ENCODE measurements at places on chromosomes 7 and 10.

DNA sequence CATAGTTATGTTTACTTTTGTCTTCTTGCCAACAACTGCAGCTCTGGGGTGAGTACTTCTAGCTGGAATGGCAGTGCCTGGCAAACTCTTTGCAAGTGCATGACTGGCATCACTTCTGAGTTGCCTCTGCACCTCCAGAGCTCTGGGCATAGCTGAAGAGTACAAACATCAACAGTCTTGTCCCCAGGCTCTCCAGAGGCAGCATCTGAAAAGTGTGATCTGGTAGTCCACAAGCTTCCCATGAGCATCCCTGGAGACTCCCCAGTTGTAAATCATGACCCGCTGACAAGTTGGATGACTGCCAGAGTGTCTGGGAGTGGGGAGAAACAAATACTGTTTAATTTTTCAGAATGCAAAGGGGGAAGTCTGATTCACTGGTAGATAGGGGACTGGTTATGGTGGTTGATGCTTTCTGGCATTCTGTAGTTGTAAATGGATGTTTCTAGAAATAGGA, 138.9 kb upstream of the CDK13 start:
- DNase-seq, result no peak

DNA sequence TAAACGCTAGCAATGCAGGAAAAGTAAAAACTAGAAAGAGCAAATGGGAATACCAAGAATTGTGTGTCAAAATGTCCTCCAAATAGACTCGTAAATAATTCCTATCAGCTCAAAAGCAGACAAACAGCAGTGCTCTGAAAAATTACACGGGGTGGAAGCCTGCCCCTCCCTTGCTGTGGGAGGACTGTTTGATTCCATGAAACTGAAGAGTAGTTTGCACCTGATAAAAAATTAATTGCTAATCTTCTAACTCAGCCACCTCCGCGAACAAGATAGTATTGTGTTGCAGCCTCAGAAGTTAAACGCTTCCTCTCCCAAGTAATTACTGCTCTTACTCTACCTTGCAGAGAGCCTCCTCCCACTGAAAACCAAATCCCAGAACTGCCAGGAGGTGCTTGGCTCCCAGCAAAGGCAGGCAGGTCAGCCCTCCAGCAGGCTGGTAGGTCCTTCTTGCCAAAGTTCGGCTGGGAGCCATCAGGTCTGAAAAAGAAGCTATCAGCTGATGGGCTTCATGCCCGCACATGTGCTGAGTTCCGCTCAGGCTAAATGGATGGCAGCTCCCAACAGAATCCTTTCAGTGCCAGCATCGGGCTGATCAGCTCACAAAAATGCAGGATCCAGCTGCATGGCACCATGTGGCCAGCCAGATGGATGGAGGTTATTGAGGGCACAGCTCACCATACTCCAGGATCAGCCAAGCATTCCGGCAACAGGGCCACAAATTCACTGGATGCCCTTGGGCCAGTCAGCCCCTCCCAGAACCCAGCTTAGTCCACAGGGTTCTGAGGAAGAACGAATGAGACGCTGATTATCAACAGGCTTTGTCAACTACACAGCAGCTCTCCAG, 37.1 kb downstream of the MAD1L1 start:
- no peak for DNase-seq

DNA sequence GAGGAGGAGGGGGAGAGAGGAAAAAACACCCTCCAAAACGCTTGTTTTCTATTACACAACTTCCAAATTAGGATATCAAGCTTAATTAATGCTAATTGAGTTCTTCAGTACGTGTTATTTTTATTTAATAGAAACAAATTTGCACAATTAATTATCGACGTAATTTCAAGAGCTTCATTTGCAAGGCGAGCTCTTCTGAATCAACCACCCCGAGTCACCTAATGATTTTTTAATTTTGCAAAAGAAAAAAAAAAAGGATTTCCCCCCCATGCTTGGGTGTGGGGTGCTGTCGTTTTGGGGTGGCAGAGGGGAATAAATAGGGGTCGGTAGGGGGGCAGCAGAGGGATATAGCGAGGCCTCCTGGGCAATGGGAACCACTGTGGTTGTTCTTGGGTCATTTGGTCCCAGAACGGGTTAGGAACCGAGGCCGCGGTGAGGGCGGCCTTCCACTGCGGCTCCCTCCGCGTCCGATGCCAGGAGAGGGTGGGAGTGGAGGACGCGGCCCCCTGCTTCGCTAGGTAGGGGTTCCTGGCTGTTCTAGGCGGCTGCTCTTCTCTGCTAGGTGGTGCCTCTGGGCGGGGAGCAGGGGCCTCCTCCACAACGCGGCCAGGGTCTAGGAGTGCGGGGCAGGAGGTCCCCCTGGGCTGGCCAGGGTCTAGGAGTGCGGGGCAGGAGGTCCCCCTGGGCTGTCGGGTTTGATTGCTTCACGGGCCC, 7.3 kb downstream of the UNCX start:
- no peak for DNase-seq

GRCh38 chr7:50480797-50481196, 30.6 kb upstream of the FIGNL1 start:
- no peak for DNase-seq

DNA sequence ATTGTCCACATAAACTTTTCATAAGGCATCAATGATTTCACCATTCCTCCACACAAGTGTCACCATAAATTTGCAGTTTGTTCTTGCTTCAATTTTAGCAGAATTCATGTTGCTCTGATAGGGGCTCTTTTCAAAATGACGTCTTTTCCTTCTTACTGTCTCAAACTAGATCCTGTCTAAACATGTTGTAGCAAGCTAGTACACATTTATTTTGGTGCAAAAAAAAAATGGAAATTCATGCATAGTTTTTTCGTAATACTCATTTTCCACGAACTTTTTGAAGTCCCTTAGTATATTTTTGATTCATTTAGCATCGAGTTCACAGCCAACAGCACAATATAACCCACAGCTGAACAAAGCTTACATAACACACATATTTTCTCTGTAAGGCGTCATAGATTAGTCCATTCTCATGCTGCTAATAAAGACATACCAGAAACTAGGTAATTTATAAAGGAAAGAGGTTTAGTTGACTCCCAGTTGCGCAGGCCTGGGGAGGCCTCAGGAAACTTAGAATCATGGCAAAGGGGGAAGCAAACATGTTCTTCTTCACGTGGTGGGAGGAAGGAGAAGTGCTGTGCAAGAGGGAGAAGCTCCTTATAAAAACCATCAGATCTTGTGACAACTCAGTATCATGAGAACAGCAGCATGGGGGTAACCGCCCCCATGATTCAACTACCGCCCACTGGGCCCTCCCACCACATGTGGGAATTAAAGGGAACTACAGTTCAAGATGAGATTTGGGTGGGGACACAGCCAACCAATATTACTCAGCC, 301.5 kb downstream of the CCDC3 start:
- no peak for DNase-seq

All from RKO (cell line).